H1 (cell line): ENCODE measurements at places on chromosomes 2 and 18. TPM values are rescaled to one million over a fixed set of nuclear protein-coding genes. Genes with fewer than 3 reads are reported as not detected.

TMEM169 gene
- total RNA-seq, result 2.4 and 2.5 TPM in 2 replicates

DNA sequence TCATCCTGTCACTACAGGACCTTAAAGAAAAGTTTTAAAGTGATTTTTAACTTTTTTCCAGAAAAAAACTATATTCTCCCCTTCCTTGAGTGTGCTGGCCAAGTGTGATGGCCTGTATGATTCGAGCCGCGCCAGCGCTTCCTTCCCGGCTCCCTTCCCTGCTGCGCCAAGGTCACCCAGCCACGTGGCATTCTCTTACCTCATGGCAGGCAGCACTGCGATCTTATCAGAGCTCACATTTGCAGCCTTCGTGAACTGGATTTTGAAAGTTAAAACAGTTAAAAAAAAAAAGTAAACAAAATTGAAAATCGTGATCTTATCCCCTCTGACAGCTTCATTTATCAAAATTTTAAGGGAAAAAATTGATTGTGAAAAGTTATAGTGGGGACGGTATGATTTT is 279.8 kb downstream of the PTGR3 start:
- no peak for DNase-seq

CNGA3 gene
- not detected in 2 replicates for total RNA-seq

XDH gene
- 0.98 and 1.2 TPM in 2 replicates for total RNA-seq

- no peak for DNase-seq
Measured at GRCh38 chr2:70765507-70765906, 2.5 kb downstream of the ADD2 start.

GRCh38 chr2:68428746-68429145 is 38.3 kb downstream of the FBXO48 start:
- DNase-seq, result no peak

DNA sequence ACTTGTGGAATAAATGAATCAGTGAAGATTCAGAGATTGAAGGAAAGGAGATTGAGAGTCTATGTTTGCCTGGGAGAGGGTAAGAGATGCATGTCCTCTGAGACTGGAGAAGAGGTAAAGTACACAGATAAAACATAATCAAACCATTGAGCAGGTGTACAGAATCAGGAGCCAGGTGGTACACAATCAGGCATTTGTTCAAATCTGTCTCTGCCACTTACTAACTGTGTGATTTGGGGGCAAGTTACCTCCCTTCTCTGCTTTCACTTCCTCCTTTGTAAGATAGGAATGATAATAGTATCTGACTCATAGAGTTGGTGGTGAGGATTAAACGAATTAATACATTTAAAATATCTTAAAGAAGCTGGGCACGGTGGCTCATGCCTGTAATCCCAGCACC is 94.0 kb downstream of the CDK15 start:
- no peak for DNase-seq

DNA sequence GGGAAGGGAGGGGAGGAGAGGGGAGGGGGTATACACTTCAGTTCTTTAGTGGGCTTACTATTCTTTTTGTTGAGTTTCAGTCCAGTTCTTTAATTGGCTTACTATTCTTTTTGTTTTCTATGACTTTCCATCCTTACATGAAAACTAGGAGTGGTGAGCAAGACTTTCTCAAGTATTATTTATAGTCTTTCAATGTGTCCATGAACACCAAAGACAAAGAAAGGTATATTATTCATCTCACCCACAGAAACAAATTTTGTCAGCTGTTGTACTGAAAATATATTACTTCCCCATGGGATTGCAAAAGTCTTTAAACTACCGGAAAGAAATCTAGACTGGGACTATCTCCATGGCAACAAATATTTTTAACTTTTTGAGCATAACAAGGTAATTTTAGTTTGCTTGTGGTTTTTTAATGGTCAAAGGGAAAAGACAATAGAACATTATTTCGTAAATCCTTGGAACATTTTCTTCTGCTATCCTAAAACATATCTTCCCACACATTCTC is 17.6 kb downstream of the ADAM17 start:
- no peak for DNase-seq

DNA sequence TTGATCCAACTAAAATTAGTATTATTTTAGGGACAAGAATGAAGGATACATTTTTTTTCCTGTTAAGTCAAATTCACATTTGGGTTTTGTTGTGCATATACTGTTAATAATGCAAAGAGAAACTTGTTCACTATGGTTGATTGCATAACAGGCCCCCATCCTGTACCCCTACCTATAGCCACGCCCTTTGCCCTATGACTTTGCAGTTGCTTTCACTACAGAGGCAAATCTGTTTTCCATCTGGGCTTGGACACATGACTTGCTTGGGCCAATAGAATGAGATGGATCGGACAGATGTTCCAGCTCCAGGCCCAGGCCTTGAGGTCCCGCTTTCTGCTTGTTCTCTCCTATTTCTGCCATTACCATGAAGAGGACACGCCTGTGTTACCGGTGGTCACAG is 278.5 kb upstream of the HNRNPA3 start:
- DNase-seq, result no peak

- no peak for DNase-seq
Measured at GRCh38 chr2:85064927-85065577, 68.1 kb upstream of the TCF7L1 start.

- no peak for DNase-seq
Measured at GRCh38 chr2:80117401-80117800, 187.2 kb downstream of the LRRTM1 start.

DNA sequence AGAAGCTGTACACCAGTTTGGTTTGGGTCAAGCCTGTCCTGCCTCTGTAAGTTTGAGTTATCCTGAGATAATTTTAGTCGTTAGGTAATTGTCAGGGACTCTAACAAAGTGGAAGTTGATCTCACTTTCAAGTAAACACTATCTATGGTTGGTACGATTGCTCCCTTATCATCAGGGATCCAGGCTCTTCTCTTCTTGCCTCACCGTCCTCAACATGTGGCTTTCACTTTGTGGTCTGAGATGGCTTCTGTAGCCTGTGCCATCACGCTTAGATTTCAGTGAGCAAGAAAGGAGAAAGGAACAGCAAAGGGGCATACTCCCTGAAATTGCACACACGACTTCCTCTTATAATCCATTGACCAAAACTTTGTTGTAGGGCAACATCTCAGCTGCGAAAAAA is 115.6 kb downstream of the CTAGE1 start:
- no peak for DNase-seq

AQP12B gene
- total RNA-seq, result not detected in 2 replicates

TUBA3E gene
- not detected in 2 replicates for total RNA-seq

PLEKHH2 gene
- total RNA-seq, result 3.1 and 5.0 TPM in 2 replicates

- no peak for DNase-seq
Measured at GRCh38 chr2:10179422-10179821, 56.9 kb downstream of the RRM2 start.

DNA sequence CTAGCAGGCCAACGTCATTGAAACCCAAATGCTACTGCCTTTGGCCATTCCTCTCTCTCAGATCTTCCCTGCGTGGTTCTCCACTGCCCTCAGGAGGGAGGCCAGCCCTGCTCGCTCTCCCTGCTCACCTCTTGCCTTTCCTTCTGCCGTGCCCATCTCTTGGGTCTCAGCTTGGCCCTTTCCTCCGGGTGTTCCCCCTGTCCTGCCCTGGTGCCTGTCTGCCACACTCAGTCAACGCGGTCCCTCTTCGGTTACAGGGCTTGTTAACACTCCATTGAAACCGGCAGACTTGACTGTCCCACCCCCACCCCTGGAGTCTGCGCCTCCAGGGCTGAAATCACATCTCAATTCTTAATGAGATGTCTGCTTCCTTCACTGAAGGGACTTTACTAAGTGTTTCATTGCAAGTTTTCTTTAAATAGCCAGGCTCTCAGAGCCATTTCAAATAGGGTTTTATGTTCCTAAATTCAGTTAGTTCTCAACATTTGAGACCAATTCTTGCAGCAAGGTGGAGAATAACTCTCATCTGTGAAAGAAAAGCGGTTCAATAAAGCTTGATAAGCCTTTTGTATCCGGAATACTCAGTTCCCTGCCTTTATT is 237.6 kb downstream of the DYSF start:
- DNase-seq, result no peak

CAPN14 gene
- total RNA-seq, result 0.07 and 0.08 TPM in 2 replicates

DNA sequence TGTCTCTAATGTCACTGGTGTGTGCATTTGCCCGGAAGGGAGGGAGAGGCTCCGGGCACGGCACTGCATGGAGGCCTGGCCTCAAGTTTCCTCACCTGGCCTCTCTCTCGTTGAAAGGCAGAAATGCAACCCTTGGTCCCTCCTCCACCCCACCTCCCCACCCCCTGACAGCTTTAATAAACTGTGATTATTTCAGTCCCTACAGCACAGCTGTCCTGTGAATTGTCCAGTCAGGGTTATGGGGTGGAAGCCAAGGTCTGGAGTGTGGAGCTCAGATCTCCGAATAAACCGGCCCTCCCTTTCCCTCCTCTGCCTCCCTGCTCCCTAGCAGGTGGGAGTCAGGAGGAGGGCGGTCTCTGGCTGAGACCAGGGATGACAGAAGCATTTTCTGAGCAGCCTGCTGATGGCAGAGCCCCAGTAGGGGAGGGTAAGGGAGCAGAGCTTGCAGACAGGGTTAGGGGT is 199.2 kb upstream of the SMAD2 start:
- DNase-seq, result no peak

DNA sequence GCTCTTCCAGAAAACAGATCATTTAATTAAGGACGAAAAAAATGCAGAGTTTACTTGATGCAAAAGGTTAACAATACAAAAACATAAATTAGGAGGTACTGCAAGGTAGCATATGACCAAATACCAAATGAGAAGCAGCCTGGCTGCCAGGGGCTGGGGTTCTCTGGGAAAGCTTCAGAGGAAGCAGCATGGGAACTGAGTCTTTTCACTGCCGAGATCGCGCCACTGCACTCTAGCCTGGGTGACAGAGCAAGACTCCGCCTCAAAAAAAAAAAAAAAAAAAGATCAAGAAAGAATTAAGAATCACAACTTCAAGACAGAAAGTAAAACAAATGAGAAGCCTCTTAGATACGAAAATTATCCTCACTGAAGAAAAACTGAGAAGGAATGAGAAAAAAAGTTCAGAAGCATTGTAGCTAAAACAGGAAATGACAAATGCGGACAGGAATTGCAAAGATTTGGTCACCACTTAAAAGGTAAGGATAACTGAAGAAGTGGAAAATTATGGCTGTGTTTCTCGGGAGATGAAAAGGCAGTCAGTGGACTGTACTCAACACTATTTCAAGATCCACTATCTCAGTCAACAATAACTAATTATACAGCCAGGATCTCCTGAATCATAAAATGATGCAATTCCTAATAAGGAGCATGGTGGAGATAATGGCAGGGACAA is 4.3 kb downstream of the SEPTIN10 start:
- no peak for DNase-seq

HRH4 gene
- not detected in 2 replicates for total RNA-seq

FBXO48 gene
- 1.1 TPM in 2 replicates for total RNA-seq

DNA sequence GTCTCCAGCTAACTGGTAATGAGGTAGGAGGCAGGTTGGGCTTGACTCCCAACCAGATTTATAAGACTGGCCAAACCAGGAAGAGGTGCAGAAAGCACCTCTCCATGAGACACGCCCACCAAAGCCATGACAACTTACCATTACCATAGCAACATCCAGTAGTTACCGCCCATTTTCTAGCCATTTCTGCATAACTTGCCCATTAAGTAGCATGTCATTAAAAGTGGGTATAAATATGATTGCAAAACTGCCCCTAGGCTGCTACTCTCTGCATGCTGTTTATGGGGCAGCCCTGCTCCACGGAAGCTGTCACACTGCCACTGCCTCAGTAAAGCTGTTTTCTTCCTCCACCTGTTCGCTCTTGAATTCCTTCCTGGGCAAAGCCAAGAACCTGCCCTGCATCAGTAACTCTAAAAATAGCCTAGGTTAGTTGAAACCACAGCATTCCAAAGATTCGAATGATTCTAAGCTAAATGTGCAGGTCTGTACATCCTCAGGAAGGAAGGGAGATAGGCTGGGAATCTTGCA is 131.9 kb downstream of the ATL2 start:
- DNase-seq, result no peak

DNA sequence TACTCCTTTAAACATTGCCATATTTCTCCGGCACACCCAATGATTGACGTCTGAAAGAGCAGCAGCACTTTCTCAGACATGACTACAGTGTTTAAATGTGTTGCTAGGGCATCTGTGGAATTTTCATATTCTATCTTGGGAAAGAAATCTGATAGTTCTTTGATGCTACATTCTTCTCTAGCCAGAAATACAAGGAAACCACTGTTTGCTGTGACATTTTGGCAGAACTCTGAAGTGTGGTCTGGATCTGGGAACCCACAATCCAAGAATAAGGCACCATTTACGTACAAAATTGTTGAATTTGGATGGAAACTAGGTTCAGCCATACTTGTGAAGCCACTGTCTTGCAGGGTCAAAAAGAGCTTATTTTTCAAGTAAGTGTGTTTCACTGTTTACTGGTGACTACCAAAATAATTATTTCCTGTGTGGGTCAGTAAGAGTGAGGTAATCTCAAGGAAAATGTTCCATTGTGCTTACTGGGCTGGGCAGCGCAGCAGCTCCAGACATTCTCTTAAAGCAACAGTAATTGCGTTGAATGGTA is 21.3 kb upstream of the CD28 start:
- DNase-seq, result no peak

EPHA4 gene
- total RNA-seq, result 4.3 and 5.1 TPM in 2 replicates

PLEK gene
- not detected in 2 replicates for total RNA-seq

GRCh38 chr2:233185330-233185729 is 66.1 kb upstream of the ATG16L1 start:
- no peak for DNase-seq

GRCh38 chr2:170155022-170155722 is 22.8 kb upstream of the MYO3B start:
- DNase-seq, result no peak

- DNase-seq, result no peak
Measured at GRCh38 chr2:124838406-124838805, 813.3 kb downstream of the CNTNAP5 start.

DNA sequence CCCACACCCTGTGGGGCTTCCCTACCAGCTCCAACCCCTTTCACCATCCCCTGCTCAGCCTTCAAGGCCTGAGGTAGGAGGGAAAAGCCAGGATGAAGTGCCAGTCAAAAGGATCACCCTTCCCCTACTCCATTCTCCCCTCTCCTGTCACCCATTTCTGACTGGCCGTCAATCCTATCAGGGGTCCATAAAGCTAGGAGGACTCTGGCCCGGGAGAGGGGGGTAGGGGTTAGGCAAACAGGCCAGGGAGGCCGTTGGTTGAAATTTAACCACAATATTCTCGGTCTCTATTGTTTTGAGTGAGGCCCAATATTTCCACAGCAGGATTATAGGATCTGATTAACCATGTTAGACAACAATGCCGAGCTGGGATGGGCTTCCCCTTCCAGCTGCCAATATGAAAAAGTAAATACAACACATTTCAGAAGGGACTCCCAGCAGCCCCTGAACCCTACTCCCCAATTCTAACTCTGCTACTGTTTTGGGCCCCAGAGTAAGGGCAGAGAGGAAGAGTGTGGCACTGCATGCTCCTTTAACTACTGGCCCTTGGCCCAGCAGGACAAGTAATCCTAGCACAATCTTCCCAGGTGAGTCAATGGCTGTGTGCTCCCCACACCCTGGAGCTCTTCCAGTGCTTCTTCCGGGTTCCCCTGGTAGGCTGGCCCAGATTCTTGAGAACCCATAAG is 10.6 kb upstream of the IHH start:
- no peak for DNase-seq

ABCG8 gene
- total RNA-seq, result not detected in 2 replicates
